ENCODE measurements at places on chromosomes 13 and 19. TPM values are rescaled to one million over a fixed set of nuclear protein-coding genes. Genes with fewer than 3 reads are reported as not detected.

- no peaks in the 10 kb centered on the region for H3K36me3 ChIP-seq
- no peak overlapping the region for H3K4me3 ChIP-seq
- no peaks in the 10 kb centered on the region for H3K27me3 ChIP-seq
These were observed 545.4 kb upstream of the GPC6 start for GRCh38 chr13:92681239-92681638.

The IFNL1 gene
- not detected for total RNA-seq

The VPS36 gene
- total RNA-seq: 45.5 TPM

DNA sequence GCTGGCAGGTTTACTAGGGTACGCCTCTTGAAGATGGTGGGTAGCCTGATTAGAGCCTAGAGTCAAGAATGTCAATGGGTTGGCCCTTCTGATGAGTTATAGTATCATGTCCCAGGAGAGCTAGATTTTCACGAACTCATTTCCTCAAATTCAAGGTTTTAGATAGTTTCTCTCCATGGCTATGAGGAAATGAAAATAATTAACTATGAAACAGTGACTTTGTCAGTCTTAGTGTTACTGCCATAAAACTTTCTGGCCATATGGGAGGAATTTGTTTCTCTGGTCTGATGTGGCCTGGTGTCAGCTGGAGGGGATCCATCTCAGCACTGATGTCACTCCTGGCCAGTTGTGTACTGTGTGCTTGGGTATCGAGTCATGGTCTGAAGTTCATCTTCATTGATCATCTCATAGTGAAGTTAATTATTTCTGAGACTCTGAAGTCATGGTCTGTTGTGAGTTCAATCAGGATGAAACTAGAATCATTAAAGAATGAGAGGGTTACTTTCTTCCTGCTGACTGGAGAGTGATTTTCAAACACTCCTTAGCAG, 49.4 kb upstream of the TNFSF11 start:
- no peak overlapping the region for H3K4me3 ChIP-seq
- H3K36me3 ChIP-seq: no peaks in the 10 kb centered on the region
- no peak for DNase-seq
- H3K27me3 ChIP-seq: no peaks in the 10 kb centered on the region
- no peaks in the 10 kb centered on the region for H3K4me1 ChIP-seq
- no peak overlapping the region for H3K27ac ChIP-seq

GRCh38 chr19:33498391-33499000, 23.1 kb downstream of the PEPD start:
- no peak overlapping the region for H3K27ac ChIP-seq
- H3K4me1 ChIP-seq: no peaks in the 10 kb centered on the region
- H3K36me3 ChIP-seq: peaks cover 3% of the 10 kb centered on the region
- no peaks in the 10 kb centered on the region for H3K27me3 ChIP-seq
- H3K4me3 ChIP-seq: no peak overlapping the region
- DNase-seq: peak; percentile 22
